ENCODE measurements at places on chromosomes 4 and X.

GRCh38 chrX:141897690-141898089, 6.0 kb upstream of the MAGEC1 start:
- DNase-seq = no peak

- DNase-seq = no peak
Observed at GRCh38 chr4:95388911-95389310, 159.9 kb downstream of the UNC5C start.

DNA sequence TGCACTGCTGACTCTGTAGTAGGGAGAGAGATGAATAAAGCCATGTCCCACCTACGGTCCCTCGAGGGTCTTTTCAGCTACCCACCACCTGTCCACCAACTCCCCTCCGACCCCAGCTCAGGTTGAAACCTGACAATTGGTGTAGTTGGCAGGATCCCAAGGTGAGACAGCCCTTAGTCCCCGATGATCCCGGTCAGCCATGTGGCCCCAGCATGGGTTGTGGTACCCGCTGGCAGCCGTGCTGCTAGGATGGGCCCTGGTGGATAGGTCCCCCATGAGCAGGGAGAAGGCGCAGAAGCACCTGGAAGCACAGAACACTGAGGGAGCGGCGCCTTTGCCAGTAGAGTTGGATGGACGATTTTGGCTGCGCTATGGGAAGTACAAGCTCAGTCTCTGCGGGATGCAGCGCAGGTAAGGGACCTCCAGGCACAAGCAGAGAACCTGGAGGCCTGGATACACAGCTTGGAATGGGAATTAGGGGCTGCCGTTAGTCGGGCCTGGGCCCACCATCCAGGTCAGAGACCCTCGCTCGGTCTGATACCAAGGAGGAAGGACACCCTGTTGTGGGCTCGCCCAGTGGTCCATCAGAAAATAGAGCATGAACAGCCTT, 694.6 kb upstream of the AGA start:
- no peak for DNase-seq

GRCh38 chr4:63214076-63214475, 1195.2 kb downstream of the TECRL start:
- no peak for DNase-seq

- no peak for DNase-seq
Observed at GRCh38 chr4:3062471-3062870, 11.9 kb downstream of the HTT-AS start.

Measured in activated CD8-positive, alpha-beta memory T cell treated with anti-CD3 and anti-CD28 coated beads for 4 hours (primary cell).